ENCODE measurements at places on chromosomes 5 and 9.

DNA sequence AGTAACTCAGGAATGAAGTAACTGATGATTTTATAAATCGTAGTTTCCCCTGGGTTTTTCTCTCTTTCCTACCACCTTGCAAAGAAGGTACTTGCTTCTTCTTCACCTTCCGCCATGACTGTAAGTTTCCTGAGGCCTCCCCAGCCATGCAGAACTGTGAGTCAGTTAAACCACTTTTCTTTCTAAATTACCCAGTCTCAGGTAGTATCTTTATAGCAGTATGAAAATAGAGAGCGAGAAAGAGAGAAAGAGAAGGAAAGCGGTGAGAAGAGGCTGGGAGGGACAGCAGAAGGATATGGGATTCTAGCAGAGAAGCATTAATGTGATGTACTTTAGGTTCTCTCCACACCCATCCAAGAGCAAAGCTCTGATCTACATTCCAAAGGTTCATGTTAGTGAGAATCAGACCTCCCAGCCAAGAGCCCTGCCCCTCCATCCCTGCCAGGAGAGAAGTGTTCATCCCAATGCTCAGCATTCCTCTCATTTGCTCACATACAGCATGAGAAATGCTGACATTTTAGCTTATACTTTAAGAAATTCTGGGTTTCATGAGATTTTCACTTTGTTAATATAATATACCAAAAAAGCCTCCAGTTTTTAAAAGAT lies 185.0 kb upstream of the PTGER4 start:
- no peak for DNase-seq

GRCh38 chr5:44697025-44697424 lies 111.7 kb upstream of the MRPS30 start:
- DNase-seq: no peak

DNA sequence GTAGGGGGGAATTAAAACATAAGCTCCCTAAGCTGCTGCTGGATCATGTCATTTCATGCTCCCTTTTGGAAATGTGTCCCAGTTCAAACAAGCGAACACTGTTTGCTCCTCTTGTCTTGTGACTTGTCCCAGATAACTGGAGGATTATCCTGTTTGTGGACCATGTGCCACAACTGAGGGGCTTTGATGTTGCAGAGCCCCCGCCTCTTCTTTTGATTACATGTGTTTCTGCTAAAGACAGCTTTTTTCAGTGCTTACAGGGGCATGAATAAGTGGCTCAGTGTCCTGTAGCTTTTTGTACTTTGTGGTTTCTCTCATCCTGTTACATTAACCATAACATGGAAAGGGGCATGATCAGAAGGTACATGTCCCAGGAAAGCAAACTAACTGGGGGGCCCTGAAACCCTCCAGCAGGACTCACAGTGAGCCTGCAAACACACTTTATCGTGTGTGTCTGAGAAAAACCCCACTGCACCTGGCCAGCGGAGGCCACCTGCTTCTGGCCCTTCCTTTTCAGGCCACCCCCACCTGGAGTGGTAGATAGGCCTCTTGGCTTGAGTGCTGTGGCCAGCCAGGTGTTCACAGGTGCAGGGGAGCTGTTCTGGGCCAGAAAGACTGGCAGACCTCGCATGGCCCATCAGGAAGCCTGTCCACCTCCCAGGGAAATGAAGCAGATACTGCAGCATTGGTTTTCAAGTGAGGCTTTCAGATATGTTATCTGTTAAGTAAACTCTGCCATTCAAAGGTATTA lies 285.6 kb downstream of the FANCC start:
- peak; percentile 77 for DNase-seq

GRCh38 chr9:115229496-115229895 lies 111.5 kb upstream of the TNC start:
- no peak for DNase-seq

DNA sequence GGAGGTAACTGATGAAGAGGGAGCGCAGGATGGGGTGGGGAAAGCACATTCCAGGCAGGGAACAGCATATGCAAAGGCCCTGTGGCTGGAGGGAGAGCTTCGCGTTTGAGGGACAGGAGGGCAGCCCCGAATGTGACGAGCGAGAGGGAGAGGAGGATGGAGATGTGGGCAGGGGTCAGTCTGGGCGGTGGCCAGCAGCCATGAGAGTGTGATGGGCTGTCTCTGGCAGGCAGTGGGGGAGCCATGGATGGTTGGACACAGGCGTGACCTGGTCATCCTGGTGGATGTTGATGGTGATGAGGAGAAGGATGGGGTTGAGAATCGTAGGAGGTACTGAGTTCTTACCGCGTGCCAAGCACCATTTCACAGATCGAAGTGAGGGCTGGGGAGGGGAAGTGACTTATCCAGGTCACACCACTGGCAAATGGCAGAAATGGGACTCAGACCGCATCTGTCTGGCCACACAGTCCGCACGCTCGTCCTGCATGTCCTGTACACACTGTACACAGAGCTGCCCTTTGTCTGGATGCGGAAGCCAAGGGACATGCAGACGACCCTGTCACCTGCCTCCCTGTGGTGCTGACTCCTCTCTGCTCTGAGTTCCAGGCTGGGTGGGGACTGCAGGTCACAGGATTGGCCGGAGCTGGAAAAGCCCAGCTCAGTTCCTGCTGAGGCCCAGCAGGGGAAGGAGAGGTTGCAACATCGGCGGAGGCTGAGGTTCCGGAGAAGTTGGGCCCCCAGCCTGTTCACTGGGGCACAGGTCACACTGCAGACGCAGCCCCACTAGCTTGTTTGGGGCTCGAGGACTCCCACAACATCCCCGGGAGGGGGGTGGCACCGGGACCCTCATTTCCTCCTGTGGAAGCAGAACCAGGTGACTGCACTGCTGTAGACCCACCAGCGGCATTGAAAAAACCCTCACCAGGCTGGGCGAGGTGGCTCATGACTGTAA lies 165.6 kb upstream of the IER5L start:
- no peak for DNase-seq

GRCh38 chr9:126614088-126614454 lies 343 bp downstream of the LMX1B start:
- DNase-seq: no peak

GRCh38 chr5:64746446-64746845 lies 22.0 kb downstream of the SREK1IP1 start:
- DNase-seq: no peak

GRCh38 chr9:14341437-14342122 lies 27.6 kb upstream of the NFIB start:
- no peak for DNase-seq

- no peak for DNase-seq
These were observed 14.2 kb downstream of the FAXDC2 start for GRCh38 chr5:154836225-154836624.

- DNase-seq: peak; percentile 12
These were observed 1.2 kb downstream of the RIC1 start for GRCh38 chr9:5630081-5630507.

GRCh38 chr9:116124472-116125040 lies 29.0 kb upstream of the PAPPA start:
- DNase-seq: no peak

GRCh38 chr9:93010056-93010455 lies 48.4 kb upstream of the SUSD3 start:
- DNase-seq: no peak

DNA sequence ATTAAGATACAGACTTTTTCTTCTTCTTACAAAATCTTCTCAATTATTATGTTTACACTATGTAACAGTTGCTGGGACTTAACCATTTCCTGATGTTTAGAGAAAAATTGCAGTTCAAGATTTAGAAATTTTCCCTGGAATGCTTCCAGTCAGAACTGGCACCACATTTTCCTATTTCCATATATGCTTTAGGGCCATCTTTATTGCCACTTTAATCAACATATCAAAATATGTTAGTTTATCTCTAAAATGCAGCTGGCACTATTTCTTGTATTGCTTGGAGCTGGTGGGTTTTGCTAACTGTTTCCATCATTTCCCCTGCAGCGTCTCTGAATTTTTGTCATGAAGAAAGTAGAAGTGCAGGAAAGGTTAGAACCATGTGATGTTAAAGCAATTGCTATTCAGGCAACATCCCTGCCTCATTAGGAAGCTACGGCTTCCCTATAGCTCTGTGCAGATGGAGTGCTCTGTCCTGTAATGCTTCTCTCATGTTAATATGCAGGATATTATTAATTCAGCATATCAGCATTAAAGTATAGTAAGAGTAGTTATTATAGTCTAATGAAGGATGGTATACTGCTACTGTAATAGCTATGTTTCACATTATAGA lies 269.1 kb downstream of the MTRR start:
- DNase-seq: no peak

DNA sequence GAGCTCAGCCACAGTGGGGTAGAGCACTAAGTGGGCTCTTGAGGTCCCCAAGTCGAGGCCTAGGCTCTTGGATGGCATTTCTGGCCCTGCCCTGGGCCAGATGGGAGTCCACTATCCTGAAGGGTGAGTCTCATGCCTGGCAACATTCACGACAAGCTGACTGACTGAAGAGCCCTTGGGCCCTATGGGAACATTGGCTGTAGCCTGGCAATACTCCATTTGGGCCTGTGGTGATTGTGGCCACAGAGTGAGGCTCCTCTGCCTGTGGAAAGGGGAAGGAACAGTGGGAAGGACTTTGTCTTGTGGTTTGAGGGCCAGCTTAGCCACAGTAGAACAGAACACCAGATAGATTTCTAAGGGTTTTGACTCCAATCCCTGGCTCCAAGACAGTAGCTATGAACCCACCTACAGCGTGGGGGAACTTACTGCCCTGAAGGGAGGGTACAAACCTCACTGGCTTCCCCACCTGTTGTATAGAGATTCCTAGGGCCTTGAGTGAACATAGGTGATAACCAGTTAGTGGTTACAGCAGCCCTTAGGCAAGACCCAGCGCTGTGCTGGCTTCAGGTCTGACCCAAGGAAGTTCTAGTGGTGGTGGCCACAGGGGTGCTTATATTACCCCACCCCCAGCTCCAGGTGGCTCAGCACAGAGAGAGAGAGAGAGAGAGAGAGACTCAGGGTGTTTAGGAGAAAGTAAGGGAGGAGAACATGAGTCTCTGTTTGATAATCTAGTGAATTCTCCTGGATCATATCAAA lies 72.4 kb downstream of the KIAA0825 start:
- no peak for DNase-seq

DNA sequence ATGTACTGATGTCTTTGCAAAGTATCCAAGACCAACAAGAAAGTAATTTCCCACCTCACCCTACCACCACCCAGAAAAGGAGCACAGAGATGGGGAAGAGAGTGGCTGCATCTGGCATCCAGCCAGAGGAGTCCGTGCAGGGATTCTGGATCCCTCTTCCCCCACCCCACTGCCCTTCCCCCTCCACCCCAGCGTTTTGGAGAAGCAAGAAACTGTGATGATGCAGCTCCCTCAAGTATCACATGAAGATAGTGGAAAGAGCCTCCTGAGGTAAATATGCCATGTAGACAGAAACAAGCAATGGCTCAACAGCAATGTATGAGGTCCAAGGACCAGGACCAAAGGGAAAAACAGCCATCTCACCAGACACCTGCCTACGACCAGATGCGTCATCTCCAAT lies 153.8 kb downstream of the DEPDC1B start:
- DNase-seq: no peak

DNA sequence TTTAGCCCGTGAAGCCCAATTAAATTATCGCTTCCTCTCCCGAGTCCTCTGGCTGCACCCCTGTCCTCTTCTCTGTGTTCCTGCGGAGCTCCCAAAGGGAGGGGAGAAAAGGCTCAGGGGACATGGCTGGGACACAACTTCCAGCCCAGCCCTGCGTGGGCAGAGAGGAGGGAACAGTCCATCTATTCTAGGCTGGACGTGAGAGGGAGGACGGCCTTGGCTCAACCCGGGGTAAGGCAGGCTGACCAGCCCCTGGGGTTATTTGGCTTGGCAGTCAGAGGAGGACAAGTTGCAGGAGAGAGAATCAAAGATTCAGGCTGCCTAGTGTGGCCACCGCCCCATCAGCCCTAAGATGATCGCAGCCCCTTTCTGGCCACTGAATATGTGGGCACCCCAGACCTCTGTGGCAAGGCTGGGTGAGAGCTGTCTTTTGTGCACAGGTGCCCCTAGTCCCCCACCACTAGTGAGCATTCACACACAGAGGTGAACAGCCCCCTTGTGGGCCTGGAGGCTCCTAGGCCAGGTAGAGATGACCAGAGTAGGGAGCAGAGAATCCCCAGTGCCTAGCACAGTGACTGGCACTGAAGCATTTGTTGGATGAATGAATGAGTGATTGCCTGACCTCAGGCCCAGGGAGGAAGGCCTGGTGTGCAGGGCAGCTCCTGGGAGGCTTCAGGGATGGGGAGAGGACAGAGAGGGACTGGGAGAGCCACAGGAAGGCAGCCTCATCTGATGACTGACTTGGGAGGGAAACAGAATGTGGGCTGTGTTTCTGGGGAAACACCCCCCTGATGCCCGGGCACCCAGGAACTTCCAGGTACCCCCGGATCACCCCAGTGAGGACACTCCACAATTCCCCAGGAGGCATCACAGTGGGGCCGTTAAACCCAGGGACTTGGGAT lies 133.9 kb downstream of the C9orf50 start:
- no peak for DNase-seq

DNA sequence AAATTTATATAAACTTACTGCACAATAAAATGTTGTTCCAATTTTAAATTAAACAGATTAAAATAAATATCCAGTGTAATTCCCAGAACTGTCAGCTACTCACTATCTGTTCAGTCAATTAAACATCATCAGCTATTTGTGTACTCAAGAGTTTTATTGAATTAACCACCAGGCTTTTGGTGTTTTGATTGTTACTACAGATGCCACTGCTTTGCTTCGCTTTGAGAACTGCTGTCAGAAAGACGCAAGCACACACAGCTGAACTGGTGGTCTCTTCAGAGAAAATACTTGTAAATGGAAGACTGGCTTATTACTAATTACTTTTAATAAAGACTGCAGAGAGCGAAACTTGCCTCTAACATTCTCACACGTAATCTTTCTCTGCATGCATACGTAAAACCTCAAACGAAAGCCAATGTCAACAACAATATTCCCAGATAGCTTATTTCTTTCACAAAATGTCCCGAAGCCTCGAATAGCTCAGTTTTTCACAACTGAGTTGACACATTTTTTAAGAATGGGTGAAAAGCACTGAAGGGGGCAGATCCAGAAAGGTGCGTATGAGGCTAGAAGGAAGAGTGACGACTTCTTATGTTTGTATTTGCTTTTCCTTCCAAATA lies 259.6 kb upstream of the RPS23 start:
- DNase-seq: no peak

DNA sequence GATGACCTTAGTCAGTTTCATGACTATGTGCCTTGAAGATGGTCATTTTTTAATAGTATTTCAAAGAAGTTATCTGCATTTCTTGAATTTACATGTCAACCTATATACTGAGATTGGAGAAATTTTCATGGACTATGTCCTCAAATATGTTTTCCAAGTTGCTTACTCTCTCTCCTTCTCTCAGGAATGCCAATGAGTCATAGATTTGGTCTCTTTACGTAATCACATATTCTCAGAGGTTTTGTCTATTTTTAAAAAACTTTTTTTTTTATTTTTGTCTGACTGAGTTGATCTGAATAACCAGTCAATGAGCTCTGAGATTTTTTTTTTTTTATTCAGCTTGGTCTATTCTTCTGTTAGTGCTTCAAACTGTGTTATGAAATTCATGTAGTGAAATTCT lies 374.7 kb upstream of the GRIN3A start:
- DNase-seq: no peak

GRCh38 chr9:132547052-132547431 lies 35.4 kb upstream of the BARHL1 start:
- DNase-seq: no peak
